ENCODE measurements at places on chromosomes 6 and 20.

GRCh38 chr6:105038259-105038658 lies 81.4 kb downstream of the LIN28B start:
- peak; percentile 2 for DNase-seq

- no peak for DNase-seq
Measured at GRCh38 chr20:19977373-19977770, 39.8 kb upstream of the NAA20 start.

DNA sequence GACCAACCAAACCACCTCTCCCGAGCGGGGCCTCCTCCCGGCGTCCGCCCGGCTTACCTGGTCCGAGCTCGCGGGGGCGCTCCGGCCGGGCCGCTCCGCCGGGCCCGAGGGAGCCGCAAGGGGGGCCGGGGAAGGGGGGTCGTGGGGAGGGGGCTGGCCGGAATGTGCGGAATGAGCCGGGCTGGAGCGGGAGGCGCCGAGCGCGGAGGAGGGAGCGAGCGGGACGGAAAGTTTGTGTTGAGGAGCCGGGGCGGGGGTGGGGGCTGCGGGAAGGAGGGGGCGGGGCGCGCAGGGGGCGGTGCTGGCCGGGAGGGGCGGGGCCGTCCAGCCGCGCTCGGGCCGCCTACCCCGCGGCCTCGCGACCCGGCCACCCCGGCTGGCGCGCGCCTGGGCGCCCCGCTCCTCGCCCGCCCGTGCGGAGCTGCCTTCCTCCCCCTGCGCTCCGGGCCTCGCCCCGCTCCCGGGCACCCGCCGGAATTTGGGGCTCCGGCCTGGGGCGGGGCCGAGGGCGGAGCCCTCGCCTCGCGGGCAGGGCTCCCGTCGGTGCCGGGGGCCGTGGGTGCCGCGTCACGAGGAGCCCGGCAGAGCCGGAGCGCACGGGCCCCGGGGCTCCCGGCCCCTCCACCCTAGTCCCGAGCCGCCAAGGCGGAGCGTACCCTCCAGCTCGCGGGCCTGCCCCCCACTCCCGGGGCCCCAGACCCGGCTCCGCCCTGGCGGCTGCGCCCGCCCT lies at the start of gene TEAD3:
Gene TEAD3, minus strand, starts transcription at position 239 of the 730 bp plus-strand sequence.
- DNase-seq: peak; percentile 72

DNA sequence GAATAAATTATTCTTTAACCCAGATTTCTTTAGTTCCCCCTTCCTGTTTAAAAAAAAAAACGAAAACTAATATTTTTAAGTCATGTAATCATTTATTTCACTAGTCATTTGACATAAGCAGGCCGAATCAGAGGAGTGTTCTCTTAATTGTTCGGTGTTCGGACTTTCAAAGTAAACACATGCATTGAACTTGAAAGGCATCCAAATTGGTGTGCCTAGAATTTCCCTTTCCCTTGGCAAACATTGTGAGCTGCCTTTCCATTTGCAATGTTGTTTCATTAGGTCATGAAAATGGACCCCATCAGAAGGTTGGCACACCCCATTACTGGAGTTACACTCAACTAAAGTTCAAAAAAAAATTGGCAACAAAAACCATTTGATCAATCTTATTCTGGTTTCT lies 283.0 kb upstream of the MARCKS start:
- DNase-seq: no peak

DNA sequence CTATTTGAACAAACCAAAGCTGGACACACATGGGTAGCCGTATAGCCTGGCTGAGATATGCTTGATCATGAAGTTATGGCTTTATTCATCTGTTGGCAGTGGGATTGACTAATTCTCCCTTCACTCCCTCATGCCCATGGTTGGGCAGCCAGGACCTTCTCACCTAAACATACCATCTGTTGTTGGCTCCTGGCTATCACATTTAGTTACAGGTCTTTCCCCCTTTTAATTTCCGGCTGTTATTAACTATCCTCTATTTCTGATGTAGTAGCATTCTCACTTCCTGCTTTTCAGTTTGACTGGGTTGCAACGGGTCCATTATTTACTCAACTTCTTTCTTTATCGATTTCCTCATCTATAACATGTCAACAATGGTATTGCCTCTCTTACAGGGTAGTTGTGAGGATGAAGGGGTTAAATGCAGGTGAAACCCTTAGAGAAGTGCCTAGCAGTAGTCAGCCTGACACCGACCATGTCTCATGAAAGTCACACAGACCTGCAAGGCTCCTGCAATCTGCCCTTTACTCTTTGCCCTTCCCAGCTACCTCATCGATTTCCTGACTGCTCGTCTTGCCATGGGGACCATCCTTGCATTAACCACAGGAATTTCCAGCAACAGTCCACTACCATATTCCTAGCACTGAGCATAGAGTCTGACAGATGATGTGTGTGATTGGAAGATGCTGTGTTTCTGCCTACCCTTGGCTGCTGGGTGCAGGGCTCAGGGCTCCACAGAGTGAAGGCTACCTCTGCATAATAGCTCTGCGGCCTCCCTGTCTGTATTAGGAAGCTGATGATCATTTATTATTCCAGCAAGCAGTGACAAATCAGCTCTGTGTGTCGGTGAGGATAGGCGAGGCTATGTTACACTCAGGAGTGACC lies 42.2 kb downstream of the PPP1R14C start:
- no peak for DNase-seq

DNA sequence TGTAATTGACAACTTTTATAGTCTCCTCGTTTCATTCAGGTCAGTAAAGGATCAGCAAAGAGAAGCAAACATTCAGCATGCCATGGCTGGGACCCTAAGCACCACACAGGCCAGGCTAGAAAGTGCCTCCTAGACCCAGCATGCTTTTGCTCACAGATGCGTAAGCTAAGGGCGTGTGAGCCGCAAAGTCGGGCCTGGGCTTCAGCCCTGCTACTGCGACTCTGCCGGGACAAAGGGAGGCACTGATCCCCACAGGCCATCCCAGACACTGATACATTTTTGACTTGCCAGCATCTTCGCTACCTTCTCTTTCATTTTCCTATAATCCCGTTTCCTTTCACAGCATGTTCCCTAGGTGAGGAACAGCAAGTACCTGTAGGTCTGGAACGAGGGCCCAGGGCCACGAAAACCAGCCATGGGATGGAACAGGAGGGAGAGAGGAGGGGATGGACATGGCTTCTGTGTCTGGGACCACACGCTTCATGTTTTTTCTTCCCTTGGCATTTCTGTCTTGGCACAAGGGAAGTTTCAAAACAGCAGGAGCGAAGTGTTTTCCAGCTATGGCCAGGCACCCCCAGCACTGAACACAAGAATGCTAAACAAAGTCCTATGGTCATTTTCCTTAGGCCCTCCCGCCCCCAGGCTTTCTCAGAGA lies 42.6 kb downstream of the IRF4 start:
- DNase-seq: no peak

DNA sequence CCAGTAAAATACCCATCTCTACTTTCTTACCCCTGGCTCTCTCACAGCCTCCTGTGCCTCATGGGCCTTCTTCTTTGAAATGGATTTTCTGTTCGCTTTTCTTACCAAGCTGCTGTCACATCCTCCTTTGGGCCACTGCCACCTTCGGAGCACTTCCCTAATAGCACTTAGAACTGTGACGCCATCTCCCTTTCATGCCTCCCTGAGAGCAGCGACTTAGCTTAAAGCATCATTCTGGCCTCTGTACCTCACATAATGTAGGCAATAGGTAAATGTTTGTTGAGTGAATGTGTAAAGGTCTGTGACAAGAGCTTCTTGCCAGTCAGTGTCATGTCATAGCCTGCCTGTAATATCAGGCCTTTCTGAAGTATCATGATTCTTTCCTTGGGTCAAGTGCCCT lies 78.8 kb downstream of the ADGRG6 start:
- DNase-seq: no peak

DNA sequence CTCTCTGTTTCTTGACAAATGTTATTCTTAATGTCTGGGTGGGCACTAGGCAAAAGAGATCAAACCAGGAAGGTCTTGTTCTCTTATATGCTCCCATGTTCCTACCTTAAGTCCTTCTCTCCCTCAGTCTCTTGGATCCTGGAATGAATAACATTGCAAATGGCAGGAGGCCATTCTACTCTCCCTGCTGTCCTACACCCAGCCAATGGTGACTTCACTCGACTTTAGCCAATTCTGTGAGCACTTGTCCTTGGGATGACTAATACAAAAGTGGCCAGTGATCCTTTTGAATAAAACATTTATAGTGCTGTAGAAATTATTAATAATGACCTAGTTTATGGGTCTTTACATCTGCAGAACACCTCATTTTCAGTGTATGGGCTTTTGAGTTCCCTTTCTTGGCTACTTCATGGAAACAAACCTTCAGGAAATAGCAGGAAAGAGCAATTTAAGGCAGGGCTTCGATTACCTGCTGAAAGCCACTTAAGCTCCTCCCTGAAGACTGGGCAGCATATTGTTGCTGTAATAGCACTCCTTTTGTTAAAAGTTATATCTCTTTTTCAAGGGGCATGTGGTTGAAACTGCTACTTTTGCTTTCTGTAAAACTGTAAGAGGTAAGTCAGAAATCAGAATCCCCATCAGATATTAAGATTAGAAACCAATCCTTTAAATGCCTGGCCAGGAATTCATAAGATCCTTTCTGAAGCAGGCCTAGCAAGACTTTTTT lies 10.5 kb downstream of the OTOR start:
- DNase-seq: no peak

DNA sequence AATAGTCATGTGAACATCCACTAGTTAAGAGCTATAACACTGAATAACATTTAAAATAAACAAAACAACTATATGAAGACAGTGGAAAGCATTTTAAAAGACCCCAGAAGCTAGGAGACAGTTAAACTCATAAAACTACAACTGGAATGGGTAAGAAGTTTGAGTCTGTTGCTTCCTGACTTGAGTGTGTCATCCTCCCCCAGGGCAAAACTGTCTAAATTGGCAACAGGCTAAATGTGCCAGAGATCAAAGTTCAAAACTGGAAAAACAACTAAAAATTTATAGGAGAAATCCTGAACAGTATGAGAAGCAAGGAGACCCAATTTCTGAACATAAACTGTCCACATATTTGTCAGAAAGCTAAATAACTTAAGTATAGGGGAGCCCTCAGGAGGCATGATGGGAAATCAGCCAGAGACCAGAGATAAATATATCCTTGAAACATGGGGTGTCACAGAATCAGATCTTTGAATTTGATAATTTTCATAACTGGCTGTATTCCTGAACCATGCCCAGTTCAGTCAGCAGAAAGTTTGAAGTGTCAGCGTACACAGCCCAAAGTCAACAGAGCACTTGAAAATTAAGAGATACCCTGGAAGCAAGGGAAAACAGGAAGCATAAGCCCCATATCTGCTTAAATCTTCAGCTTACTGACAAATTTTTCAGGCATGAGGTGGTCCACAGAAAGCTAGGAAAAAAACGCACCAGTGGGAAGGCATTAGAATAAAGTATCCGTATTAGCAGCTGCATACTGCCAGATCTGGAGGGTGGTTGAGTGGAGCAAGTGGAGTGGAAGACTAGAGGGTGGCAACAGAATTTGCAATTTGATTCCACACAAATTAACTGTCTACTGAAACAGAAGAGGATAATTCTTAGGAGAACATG lies 516.1 kb upstream of the MAN1A1 start:
- DNase-seq: peak; percentile 47

DNA sequence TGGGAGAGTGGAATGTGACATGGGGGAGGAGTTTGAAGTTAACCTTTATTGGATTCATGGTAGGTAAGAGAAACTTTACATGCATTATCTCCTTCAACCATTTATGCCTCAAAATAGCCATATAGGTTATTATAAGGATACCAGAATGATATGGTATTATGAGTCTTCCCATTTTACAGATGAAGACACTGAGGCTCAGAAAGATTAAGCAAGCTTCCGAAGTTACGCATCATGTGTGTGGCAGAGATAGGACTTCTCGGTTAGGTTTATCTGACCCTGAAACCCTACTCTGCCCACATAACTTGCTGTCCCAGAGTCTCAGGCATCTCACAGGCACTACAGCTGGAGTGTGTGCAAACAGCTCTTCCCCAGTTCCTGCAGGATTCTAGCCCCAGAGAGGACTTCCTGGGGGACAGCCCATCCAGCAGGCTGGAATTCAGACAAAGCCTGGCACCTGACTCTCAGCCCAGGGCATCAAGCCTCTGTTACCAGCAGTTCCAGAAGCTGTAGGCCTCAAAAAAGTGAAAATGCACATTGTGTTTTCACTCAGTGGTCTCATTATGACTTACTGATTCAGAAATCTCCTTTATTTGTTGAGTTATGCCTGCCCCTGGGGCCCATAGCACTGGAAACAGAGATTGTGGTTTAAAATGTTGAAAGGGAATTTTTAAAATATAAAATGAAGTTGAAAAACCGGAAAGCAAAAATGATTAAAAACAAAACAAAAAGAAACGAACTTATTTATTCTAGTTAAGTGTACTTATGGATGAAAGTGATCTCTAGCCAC lies 512.8 kb upstream of the CHD6 start:
- no peak for DNase-seq

DNA sequence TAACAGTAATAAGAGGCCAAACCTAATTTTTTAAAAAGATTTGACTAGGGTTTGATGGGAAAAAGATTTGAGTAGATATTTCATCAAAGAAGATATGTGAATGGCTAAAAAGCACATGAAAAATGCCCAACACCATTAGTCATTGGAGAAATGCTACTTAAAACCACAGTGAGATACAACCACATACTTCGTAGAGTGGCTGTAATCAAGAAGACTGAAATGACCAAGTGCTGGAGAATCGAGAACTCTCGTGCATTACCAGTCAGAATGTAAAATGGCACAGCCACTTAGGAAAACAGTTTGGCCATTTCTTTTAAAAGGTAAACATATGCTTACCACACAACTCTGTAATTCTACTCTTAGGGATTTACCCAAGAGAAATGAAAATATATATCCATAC lies 175.5 kb downstream of the EYA2 start:
- no peak for DNase-seq

Data from DMS53 (cell line).